ENCODE measurements at places on chromosomes 1 and 21.

GRCh38 chr1:206581571-206581981 is 30.7 kb downstream of the EIF2D start:
- peak; percentile 89 for DNase-seq

- no peak for DNase-seq
These were observed 111.6 kb downstream of the SPSB1 start for GRCh38 chr1:9404117-9404914.

DNA sequence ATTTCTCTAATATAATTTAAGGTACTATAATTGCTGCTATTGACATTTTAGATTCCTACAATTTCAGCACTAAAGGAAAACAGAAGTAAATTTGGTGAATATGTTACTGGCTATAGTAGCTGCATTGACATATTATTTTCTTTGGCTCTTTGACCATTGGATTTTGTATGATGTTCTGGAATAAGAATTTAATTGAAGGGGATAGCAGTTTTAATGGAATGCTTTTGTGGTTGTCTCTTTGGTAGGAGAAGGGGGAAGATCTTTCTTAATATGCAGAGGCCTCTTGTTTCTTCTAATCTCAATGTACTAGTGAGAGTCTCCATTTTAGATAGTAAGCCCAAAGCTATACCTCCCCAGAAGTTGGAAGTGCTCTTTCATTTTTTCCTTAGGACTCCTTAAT is 6.9 kb downstream of the DTL start:
- no peak for DNase-seq

GRCh38 chr1:74963120-74963519 is 171.1 kb upstream of the LHX8 start:
- no peak for DNase-seq

DNA sequence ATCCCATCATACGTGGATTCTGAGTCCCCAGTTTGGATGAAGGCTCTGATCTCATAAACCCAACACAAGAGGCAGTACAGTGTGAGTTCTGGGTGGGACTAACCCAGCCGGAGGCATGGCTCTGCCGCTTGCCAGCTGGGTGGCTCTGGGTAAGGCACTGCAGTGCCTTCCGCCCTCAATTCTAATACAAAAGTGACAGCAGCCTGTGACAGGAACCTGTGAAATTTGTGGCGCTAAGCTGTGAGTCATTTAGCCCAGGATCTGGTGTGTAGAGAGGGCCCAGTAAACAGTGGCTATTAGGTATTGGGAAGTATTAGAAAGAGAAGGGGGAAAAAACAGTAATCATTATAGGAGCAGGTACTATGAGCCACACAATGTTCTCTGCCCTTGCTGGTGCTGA is 23.3 kb downstream of the HSPG2 start:
- no peak for DNase-seq

- no peak for DNase-seq
These were observed 18.9 kb upstream of the NKAIN1 start for GRCh38 chr1:31258581-31258980.

GRCh38 chr1:180641662-180642061 is 9.8 kb downstream of the XPR1 start:
- no peak for DNase-seq

- no peak for DNase-seq
These were observed 375.9 kb downstream of the PTBP2 start for GRCh38 chr1:97097404-97097925.

- DNase-seq = peak; percentile 58
These were observed 115.4 kb downstream of the RIPK4 start for GRCh38 chr21:41651406-41651805.

DNA sequence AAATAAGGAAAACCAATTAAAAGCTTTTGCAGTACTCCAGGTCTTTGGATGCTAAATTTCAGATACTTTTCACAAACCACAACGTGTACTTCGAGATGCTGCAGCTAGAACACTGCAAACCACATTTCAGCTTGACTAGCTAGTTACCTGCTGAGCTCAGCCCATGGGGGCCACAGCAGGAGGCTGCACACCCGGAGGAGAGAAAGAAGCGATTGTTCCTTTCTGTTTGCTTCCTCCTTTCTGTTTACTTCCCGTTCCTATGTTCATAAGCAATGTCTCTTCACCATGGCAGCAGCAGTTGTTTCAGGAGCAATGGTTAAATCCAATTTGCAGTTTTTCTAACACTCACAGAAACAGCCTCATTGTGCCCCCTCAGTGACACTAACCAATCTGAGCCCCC is 225.6 kb upstream of the FGGY start:
- DNase-seq = peak; percentile 46

GRCh38 chr1:69836971-69837636 is 269.4 kb downstream of the LRRC7 start:
- no peak for DNase-seq

GRCh38 chr1:48208251-48208650 is 14.3 kb upstream of the SLC5A9 start:
- no peak for DNase-seq

DNA sequence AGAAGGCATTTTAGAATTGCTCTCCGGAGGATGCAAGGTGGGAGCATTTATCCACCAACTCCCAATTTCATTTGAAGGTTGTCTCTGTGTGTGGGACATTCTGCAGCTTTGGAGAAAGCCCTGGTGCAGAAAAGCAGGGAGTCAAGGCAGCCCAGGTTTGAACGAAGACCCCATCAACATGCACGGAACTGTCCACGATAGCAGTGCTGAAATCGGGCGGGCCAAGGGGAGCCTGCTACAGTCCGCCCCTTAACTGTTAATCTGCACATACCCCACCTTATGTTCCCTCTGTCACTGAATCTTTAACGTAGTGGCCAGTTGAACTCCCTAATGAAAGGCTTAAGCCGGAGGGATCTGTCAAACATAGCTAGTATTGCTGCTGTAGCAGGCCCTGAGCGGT is 68.8 kb upstream of the C1orf174 start:
- no peak for DNase-seq

GRCh38 chr1:35672116-35672515 is 30.8 kb upstream of the PSMB2 start:
- DNase-seq = no peak

DNA sequence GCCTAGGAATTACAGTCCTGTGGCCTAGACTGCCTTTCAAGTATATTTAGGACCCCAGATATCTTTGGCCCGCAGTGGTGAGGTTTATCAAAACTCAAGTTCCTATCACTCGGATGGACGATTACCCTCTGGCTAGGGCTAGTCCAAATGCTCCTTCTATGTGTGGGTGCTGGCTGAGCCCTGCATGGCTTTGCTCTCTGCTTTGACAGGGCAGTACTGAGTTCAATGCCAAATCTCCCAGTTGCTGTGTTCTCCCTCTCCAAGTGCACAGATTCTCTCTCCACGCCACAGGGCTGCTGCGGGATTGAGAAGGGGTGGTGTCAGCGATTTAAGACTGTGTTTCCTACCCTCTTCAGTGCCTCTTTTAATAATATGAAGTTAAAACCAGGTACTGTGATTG is 97.0 kb downstream of the LHX4 start:
- DNase-seq = no peak

DNA sequence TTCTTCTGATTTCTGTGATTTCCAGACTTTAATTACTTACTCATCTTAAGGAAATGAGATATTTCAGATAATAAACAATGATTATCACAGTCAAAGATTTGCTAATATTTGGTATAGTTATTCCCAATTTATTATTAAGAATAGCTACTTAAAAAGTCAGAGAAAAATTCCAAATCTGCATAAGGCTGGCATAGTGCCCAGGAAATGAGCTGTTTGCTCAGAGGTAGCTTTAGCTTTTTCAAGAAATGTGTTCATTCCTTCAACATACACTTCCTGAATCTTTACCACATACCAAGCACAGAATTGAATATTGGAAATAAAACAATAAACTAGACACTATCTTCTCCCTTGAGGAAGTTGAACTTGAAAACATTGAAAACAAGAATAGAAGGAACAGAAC is 44.3 kb upstream of the KCNK1 start:
- no peak for DNase-seq

DNA sequence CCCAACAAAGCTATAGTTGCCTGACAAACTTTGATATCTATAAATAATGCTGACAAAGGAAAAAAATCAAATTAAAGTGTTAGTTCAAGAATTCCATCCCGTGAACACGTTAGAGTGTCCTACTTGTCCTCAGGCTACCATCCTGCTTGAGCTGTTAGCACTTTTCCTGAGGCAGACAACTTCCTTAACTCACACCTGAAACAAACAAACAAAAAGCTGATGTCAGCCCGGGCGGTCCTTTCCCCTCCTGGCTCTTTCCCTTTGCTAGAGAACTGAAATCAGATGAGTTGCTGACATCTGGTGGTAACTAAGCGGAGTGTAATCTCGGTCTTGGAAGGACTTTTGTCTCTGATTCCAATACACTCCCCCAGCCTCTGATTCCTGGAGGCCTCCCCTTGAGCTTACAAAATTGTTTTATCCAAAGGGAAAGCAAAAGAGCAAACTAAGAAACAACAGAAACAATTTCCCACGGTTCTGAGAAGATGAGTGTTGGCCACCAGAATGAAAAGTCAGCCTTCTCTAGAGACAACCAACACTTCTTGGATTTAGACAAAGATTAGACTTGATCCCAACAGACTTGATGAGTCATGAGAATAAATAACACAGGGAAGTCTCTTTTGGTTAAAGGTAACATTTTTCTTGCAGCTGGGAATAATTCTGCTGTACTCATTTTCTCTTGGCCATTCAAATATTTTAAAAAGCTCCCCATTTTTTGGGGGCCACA is 135.4 kb downstream of the PROX1 start:
- DNase-seq = peak; percentile 24

DNA sequence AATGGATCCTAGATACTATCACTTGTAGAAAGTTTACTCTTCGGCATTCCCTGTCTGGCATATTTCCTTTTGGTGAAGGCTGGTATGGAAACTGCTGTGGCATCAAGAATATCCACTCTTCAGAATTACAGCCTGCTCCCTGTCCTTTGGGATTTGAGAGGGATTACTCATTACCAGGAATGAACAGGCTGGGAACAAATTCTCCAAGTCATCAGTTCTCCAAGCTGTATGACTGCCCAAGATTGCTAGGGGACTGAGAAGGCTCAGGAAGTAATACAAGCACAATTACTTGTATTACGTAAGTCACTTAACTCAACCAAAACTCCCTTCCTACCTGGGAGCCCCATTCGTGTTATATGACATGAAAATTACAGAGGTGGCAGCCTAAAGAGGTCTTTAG is 49.6 kb downstream of the CD58 start:
- no peak for DNase-seq

GRCh38 chr1:226402739-226403165 is 5.1 kb downstream of the PARP1 start:
- no peak for DNase-seq

DNA sequence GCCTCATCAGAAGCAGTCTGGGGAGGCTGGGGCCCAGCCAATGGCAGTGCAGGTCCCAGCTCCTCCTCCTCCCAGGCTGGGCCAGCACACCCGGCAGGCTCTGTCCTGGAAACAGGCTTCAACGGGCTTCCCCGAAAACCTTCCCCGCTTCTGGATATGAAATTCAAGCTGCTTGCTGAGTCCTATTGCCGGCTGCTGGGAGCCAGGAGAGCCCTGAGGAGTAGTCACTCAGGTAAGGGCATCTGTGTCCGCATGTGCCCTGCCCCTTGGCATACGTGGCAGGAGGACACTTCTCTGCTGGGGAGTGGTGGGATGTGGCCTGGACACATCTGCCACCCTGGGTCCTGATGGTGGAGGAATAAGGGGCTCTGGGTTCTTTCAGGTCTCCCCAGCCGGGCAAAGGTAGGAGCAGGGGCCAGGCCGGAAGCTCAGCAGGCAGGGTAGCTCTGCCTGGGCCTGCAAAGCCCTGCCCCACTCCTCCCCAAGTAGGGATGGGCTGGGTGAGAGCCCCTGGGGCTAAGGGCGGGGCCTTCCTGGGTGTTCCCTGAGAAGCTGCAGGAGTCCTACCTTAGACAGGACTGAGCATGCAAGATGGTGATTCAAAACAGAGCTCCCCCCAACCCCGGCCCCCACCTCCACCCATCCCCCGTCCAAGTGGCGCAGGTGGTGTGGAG is at the start of gene GJB5:
Gene GJB5, plus strand, starts transcription at position 84 of the 674 bp plus-strand sequence. CDS start 2,284 bp downstream, outside the sequence.
- no peak for DNase-seq

DNA sequence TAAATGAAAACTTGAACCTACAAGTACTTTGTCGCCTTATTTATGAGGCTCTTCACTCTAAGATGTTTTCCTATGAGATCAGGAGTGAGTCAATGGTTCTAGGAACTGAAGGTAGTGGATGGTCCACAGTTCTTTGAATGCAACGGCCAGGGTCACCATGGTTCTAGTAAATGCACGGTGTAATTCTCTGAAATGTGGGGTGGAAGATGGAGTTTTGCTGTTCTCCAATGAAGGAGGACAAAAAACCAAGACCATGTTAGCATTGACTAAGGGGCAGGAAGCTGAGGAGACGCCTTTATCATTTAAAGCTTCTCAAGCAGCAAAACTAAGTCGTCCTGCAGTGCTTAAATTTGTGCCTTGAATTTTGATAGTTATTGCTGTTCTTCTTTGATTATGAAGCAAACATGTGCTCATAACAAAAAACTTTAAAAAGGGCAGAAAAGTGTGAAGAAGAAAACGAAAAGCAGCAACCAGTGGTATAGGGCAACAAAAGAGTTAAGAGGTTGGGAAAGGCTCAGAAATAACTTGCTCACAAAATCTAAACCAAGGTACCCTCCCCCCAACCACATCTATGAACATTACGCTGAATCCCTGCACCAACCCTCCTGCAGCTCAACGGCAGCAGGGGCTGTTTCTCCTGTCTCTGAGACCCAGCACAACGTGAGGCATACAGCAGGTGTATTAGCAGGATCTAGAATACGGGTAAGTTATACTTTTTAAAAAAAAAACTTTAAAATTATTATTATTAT is 85.0 kb downstream of the MRPL37 start:
- no peak for DNase-seq

- no peak for DNase-seq
These were observed 415.4 kb downstream of the TTLL7 start for GRCh38 chr1:83583351-83584014.

DNA sequence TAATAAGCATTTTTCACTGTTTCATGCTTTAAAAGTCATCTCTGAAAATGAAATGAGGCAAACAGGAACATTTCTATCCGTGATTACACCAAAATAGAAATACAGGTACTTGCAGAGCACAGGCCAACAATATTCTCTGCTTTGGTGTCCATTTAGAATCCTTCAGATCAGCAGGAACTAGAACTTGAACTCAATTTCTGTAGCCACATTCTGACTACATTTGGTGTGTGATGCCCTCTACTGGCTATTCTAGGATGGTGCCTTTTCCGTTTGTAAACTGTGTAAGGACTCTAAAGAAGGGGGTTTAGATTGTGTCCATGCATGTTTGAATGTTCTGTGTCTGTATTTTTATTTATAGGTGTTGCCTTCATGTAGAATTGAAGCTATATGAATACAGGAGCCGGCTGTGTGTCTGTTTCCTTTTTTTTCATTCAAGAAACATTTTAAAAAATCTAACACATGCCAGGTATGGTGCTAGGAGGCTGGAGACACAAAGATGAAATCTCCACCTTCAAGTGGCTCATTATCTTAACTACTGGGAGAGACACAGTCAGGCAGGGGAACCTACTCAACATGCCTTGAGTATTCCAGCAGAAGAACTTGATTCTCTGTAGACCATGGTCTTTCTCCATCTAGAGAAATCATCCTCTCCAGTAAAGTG is 7.6 kb upstream of the ZNF326 start:
- peak; percentile 84 for DNase-seq

- DNase-seq = no peak
These were observed 100.1 kb upstream of the AKT3 start for GRCh38 chr1:243950166-243950565.

GRCh38 chr1:166869318-166870099 is 6.6 kb downstream of the TADA1 start:
- no peak for DNase-seq

- DNase-seq = no peak
These were observed 34.5 kb downstream of the POFUT2 start for GRCh38 chr21:45253180-45253579.
